ENCODE measurements at places on chromosomes 1 and 21.

DNA sequence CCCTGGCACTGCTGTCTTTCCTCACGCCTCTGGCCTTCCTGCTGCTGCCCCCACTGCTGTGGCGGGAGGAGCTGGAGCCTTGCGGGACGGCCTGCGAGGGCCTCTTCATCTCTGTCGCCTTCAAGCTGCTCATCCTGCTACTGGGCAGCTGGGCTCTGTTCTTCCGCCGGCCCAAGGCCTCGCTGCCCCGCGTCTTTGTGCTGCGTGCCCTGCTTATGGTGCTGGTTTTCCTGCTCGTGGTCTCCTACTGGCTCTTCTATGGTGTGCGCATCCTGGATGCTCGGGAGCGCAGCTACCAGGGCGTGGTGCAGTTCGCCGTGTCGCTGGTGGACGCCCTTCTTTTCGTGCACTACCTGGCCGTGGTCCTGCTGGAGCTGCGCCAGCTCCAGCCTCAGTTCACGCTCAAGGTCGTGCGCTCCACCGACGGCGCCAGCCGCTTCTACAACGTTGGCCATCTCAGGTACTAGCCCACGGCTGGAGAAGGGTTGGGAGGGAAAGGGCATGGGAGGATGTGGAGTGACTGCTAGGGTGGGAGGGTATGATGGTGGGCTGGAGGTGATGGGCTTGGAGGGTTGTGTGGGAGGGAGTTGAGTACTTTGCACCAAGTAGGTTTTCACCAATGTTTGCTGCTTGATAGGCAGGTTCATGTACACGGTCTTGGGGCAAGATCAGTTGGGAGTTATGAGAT, 18.9 kb downstream of the VANGL2 start:
- H3K4me3 ChIP-seq = no peak overlapping the region
- peaks cover 17% of the 10 kb centered on the region for H3K27me3 ChIP-seq
- H3K36me3 ChIP-seq = peaks cover 2% of the 10 kb centered on the region
- DNase-seq = no peak

- H3K4me3 ChIP-seq = peak overlapping the region; percentile 56
- no peak overlapping the region for H3K27ac ChIP-seq
- H3K4me1 ChIP-seq = peaks cover 6% of the 10 kb centered on the region
- no peaks in the 10 kb centered on the region for H3K27me3 ChIP-seq
Observed at GRCh38 chr1:2205191-2205952, 10.8 kb upstream of the FAAP20 start.

DNA sequence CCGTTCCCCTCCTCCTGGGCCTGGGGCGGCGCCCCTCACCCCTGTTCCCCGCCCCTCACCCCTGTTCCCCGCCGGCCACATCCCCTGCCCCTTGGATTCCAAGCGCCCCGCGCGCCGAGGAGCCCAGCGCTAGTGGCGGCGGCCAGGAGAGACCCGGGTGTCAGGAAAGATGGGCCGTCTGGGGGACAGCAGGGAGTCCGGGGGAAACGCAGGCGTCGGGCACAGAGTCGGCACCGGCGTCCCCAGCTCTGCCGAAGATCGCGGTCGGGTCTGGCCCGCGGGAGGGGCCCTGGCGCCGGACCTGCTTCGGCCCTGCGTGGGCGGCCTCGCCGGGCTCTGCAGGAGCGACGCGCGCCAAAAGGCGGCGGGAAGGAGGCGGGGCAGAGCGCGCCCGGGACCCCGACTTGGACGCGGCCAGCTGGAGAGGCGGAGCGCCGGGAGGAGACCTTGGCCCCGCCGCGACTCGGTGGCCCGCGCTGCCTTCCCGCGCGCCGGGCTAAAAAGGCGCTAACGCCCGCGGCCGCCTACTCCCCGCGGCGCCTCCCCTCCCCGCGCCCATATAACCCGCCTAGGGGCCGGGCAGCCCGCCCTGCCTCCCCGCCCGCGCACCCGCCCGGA, at the start of gene TP73:
TP73 (plus strand) TSS at position 587 of the 618 bp plus-strand sequence. CDS start 29,850 bp downstream, outside the sequence.
- no peak within 1 kb of the TSS for H3K27ac ChIP-seq
- peaks cover 37% of the 10 kb centered on the region for H3K27me3 ChIP-seq
- H3K4me3 ChIP-seq = peak within 1 kb of the TSS; percentile 66
- peaks cover 9% of the 10 kb centered on the region for H3K36me3 ChIP-seq
- peaks cover 16% of the 10 kb centered on the region for H3K4me1 ChIP-seq

GRCh38 chr1:57089855-57090254, 124.0 kb upstream of the C8B start:
- no peaks in the 10 kb centered on the region for H3K4me1 ChIP-seq
- H3K27me3 ChIP-seq = no peaks in the 10 kb centered on the region
- no peak for DNase-seq
- no peak overlapping the region for H3K27ac ChIP-seq

- peak overlapping the region; percentile 35 for H3K4me3 ChIP-seq
- peak overlapping the region; percentile 99 for H3K27ac ChIP-seq
- H3K4me1 ChIP-seq = peaks cover 32% of the 10 kb centered on the region
- H3K36me3 ChIP-seq = peaks cover 29% of the 10 kb centered on the region
- H3K27me3 ChIP-seq = no peaks in the 10 kb centered on the region
Observed at GRCh38 chr1:28243685-28244311, 7.9 kb downstream of the ATP5IF1 start.

- peaks cover 13% of the 10 kb centered on the region for H3K4me1 ChIP-seq
- H3K4me3 ChIP-seq = no peak overlapping the region
- H3K27me3 ChIP-seq = no peaks in the 10 kb centered on the region
- peak overlapping the region; percentile 54 for H3K27ac ChIP-seq
- no peak for DNase-seq
- H3K36me3 ChIP-seq = no peaks in the 10 kb centered on the region
Observed at GRCh38 chr1:205824180-205824579, 11.2 kb upstream of the SLC41A1 start.

- peak; percentile 39 for DNase-seq
- peak overlapping the region; percentile 33 for H3K27ac ChIP-seq
- peak overlapping the region; percentile 44 for H3K4me3 ChIP-seq
- peaks cover 35% of the 10 kb centered on the region for H3K4me1 ChIP-seq
- H3K27me3 ChIP-seq = no peaks in the 10 kb centered on the region
Observed at GRCh38 chr1:229058111-229058561, 212.8 kb upstream of the RAB4A start.

GRCh38 chr1:54272772-54273091, 72.8 kb downstream of the MRPL37 start:
- no peaks in the 10 kb centered on the region for H3K27me3 ChIP-seq
- peaks cover 34% of the 10 kb centered on the region for H3K36me3 ChIP-seq
- peaks cover 50% of the 10 kb centered on the region for H3K4me1 ChIP-seq
- H3K4me3 ChIP-seq = no peak overlapping the region

DNA sequence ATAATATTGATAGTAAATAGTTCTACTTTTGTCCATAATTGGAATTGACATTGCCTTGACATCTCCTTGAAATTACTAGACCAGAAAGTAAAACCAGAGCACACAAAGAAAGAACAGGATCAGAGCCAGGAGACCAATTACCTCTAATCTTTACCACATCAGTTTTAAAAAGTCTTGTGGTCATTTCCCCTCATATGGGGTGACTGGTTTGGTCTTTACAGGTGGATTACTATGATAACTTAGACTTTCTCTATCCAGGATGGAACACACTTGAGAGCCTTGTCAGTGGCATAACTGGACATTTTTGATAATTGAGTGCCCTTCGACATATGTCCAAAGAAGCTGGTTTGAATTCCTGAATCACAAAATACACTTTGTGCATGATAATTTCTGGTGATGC, 1148.1 kb upstream of the NCAM2 start:
- H3K4me3 ChIP-seq = no peak overlapping the region
- H3K27me3 ChIP-seq = no peaks in the 10 kb centered on the region
- no peak overlapping the region for H3K27ac ChIP-seq
- no peak for DNase-seq
- H3K36me3 ChIP-seq = no peaks in the 10 kb centered on the region

DNA sequence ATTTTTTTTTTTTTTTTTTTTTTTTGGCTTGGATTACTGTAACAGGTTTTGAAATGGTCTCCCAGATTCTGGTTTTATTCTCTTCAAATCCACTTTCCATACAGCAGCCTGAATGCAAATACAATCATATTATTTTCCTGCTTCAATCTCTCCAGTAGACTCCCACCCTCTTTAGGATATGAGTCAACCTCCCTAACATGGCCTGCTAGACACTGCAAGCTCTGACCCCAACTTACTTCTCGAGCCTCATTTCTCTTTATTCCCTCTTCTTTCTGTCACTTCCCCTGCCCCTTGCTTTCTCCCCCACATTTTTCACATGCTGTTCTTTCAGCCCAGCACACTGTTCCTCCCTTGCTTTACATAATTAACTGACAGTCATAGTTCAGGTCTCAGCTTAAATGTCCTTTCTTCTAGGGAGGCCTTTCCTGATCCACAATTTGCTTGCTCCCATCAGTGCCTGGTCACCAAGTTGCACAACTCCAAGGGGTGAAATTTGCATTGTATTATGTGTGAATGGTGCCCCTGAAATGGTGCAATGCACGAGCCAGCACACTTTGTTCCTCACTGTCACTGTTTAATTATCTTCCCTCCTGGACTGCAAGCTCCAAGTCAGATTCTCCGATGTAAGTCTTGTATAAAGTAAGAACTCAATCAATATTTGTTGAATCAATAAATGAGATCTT, 22.1 kb upstream of the IL19 start:
- no peaks in the 10 kb centered on the region for H3K27me3 ChIP-seq
- no peak overlapping the region for H3K4me3 ChIP-seq
- DNase-seq = no peak

DNA sequence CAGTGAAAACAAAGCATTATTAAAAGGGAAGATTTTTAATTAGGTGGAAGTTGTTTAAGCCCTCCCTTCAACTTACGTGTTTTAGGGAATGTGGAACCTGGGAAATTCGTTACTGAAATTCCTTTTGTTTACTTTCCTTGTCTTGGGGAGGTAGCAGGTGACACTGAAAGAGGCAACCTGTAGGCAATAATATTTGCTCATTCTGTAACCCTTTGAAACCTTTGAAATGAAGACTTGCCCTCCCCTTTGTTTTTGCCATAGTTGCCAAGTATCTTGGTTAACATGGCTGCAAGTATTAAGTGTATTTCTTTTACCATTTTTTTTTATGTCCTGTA, 1.7 kb downstream of the MRPS6 start:
- H3K36me3 ChIP-seq = peaks cover 17% of the 10 kb centered on the region
- no peak for DNase-seq
- peak overlapping the region; percentile 94 for H3K4me3 ChIP-seq
- peaks cover 51% of the 10 kb centered on the region for H3K4me1 ChIP-seq

GRCh38 chr21:38743772-38744529, 61.8 kb upstream of the ETS2 start:
- no peak overlapping the region for H3K27ac ChIP-seq
- peaks cover 3% of the 10 kb centered on the region for H3K36me3 ChIP-seq
- no peak for DNase-seq

DNA sequence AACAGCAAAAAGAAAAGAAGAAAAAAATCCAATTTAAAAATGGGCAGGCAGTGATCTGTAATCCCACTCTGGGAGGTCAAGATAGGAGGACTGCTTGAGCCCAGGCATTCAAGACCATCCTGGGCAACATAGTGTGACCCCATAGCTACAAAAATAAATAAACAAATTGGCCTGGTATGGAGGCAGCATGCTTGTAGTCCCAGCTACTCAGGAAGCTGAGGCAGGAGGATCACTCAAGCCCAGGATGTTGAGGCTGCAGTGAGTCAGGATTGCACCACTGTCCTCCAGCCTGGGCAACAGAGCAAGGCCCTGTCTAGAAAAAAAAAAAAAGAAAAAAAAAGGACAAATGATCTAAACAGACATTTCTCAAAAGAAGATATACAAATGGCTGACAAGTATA, 99.6 kb downstream of the EIF4G3 start:
- no peak overlapping the region for H3K4me3 ChIP-seq
- peaks cover 16% of the 10 kb centered on the region for H3K36me3 ChIP-seq
- H3K27me3 ChIP-seq = no peaks in the 10 kb centered on the region
- peaks cover 5% of the 10 kb centered on the region for H3K4me1 ChIP-seq
- DNase-seq = no peak

GRCh38 chr1:230794431-230794830, 47.2 kb downstream of the CAPN9 start:
- H3K4me3 ChIP-seq = no peak overlapping the region
- H3K4me1 ChIP-seq = peaks cover 3% of the 10 kb centered on the region
- peaks cover 72% of the 10 kb centered on the region for H3K27me3 ChIP-seq

DNA sequence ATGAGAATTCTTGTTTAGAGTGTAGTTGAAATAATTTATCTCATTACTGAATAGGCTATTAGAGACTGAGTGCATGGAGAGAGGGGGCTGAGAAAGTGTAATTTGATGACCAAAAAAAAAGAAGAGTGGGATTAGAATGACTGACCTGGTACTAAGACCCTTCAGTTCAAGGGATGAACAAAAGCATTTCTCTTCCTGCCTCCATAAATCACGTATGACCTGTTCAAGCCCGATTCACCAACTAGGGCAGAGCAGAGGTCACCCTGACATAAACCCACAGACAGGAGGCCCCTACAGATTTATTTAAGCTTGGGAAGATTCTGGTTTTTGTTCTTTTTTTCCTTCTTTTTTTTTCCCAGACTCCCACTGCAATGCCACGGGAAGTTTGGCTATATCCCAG, 123.7 kb upstream of the COP1 start:
- no peak overlapping the region for H3K27ac ChIP-seq
- no peaks in the 10 kb centered on the region for H3K4me1 ChIP-seq
- no peak overlapping the region for H3K4me3 ChIP-seq
- peaks cover 7% of the 10 kb centered on the region for H3K27me3 ChIP-seq
- no peaks in the 10 kb centered on the region for H3K36me3 ChIP-seq

- H3K4me3 ChIP-seq = peak overlapping the region; percentile 36
- DNase-seq = no peak
- peak overlapping the region; percentile 8 for H3K27ac ChIP-seq
- peaks cover 77% of the 10 kb centered on the region for H3K4me1 ChIP-seq
- peaks cover 90% of the 10 kb centered on the region for H3K36me3 ChIP-seq
- no peaks in the 10 kb centered on the region for H3K27me3 ChIP-seq
Observed at GRCh38 chr1:167510881-167511280, 7.4 kb downstream of the CD247 start.

DNA sequence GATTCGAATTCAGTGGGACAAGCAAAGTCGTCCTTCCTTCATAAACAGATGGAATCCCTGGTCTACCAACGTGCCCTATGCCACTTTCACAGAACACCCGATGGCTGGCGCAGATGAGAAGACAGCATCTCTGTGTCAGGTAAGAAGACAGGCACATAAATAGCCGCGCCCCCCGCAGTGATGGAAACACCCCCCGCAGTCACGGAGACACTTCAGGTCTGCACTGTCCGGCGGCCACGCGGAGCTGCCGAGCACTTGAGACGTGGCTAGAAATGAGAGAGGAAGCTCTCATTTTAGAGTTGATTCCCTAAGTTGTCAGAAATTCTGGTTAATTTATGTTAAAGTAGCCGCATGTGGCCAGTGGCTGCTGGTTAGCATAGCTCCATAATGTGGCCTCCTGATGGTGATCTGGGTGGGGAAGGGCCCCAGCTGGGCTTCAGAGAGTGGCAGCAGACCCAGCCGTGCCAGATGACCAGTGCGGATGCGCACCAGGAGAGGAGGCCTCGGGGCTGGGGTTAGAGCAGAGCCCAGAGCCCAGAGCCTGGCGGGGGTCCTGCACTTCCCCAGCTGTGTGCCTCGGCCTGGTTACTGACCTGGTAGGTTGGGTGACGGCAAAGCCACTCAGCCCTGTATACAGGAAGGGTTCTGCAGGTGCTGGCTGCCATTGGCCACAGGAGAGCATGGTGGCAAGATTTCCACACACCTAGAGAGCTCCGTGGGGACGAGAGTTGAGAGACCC, 2.9 kb downstream of the TPRG1L start:
- no peak overlapping the region for H3K4me3 ChIP-seq
- H3K36me3 ChIP-seq = peaks cover 53% of the 10 kb centered on the region
- no peak for DNase-seq

Data from effector memory CD8-positive, alpha-beta T cell (primary cell).